ENCODE measurements at places on chromosomes 6 and 20.

DNA sequence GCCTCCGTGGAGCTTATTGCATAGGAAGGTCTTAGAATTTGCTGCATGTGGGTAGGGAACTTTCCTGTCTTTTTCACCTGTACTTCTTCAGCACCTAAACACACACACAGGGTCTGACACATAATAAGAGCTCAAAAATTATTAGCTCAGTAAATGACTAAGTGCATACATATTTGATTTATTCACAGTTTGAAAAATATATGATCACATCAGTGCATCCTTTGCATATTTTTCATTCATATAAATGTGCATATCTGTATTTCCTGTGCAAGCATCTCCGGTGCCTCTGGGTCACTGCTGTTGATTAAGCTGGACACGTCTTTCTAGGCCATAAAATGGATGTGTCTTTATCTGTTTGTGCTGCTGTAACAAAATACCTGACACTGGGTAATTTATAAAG, 234.7 kb downstream of the UST start:
- no peak for DNase-seq

DNA sequence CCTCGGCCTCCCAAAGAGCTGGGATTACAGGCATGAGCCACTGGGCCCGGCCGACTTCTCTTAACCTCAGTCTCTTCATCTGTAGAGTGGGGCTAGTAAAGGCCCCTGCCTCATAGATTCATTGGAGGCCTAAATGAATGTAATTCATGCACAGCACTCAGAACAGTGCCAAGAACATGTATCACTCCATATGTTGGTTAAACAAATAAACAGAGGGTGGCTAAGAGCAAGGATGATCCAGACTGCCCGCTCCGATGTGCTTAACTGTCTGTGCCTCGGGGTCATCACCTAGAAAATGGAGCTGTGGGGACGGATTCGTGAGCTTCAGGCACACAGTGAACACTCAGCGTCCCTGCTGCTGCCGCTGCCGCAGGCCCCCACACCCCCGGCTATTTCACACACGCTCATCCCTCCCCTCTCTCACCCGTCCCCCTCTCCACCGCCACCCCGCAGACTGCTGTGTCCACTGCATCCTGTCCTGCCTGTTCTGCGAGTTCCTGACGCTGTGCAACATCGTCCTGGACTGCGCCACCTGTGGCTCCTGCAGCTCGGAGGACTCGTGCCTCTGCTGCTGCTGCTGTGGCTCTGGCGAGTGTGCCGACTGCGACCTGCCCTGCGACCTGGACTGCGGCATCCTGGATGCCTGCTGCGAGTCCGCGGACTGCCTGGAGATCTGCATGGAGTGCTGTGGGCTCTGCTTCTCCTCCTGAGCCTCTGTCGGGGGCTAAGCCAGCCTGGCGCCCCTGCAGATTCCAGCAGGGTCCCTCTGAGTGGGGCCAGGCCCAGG, 14.8 kb downstream of the MDFI start:
- DNase-seq: no peak

- DNase-seq: no peak
Observed at GRCh38 chr6:41747256-41748101, at the start of gene PGC. TSS of gene PGC (minus strand) at chr6:41747397. CDS start at chr6:41747334, 63 bp downstream.

DNA sequence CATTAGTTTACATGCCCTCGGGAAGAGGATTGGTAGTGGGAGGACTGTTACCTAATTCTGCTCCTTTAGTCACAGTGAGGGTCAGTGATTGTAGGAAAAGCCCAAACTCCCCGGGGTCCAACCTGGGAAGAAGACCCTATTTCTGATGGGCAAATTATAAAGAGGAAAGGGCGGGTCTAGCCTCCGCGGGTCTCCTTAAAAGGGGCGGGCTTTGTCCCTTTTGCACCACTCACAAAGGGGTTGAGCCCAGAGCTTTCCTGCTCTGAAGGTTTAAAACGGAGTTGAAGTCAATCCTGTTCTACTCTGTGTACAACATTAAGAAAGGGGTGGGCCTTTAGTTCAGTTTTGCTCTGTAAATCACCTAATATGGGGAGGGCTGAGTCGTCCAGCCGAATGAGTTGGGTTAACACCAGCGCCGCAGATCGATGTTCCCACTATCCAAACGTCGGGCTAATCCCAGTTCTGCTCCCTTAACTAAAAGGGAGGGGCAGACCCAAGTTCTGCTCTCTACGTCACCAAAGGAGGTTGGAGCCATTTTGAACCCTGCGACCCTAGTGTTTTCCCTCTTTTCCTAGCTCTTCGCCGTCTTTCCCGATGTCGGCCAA, 920 bp upstream of the RNF5 start:
- peak; percentile 21 for DNase-seq

DNA sequence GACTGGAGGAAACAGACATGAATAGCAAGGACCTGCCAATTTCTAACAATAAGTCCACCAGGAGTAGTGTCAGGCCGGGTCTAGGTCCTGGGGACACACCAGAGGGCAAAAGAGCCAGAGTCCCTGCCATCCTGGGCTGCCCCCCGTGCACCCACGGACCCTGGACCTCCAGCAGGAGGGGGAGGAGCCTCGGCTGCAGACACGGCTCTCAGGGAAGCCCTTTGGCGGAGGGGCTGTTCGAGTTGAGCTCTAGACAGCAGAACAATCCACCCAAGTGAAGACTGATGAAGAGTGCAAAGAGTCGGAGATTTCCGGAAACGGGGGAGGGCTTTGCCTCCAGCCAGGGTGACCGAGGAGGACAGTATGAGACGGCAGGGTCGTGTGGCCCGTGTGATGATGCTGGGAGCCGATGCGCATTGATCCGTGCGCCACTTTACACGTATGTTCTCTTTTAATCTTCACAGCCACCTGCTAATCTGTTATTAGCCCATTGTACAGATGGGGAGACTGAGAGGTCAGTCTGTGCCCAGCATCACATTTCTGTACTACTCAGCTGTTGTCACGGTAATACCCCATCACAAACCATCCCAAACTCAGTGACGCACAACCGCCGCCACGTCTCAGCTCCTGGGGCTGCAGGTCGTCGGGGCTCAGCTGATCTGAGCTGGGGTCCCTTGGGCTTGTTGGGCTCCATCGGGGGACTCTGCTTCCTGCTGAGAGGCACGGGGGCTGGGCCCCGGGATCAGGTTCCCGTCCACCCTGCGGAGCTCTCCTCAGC, 502.0 kb downstream of the PREX1 start:
- no peak for DNase-seq

DNA sequence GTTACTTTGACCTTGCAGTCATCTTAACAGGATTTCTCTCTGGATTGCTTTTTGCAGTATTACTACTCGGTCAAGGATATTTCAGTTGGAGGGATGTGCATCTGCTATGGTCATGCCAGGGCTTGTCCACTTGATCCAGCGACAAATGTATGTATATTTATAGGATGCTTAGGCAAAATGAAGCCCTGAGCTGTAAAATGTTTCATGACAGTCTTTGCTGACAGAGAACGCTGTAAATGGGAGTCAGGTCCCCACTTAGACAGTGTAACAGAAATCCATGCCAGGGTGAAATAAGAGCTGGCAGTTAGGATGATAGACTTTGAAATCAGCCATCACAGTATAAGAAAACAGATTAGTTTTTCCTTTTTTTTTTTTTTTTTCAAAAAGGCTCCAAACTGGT, 264.0 kb downstream of the LAMA2 start:
- no peak for DNase-seq

- no peak for DNase-seq
Observed at GRCh38 chr6:88251301-88251700, 85.2 kb upstream of the CNR1 start.

GRCh38 chr20:48257833-48258232, 472.6 kb upstream of the SULF2 start:
- no peak for DNase-seq

DNA sequence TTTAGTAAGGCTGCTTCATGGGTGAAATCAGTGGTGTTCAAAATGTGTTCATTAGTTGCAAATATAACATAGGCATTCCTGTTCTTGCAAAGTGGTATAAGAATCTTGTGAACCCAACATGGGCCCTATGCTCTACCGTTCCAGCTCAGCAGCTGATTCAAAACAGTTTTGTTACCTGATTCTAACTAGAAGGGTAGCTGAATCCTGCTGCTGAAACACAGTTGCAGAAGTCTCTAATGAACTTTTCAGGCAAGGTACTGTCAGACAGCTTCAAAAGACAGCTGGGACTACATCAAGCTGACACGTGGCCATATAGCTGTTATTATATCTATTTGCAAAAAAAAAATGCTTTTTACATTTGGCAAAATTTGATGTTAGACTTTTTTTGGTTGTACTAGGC, 22.7 kb downstream of the THEMIS start:
- no peak for DNase-seq

- DNase-seq: no peak
Observed at GRCh38 chr20:745683-746301, 22.5 kb downstream of the SLC52A3 start.

DNA sequence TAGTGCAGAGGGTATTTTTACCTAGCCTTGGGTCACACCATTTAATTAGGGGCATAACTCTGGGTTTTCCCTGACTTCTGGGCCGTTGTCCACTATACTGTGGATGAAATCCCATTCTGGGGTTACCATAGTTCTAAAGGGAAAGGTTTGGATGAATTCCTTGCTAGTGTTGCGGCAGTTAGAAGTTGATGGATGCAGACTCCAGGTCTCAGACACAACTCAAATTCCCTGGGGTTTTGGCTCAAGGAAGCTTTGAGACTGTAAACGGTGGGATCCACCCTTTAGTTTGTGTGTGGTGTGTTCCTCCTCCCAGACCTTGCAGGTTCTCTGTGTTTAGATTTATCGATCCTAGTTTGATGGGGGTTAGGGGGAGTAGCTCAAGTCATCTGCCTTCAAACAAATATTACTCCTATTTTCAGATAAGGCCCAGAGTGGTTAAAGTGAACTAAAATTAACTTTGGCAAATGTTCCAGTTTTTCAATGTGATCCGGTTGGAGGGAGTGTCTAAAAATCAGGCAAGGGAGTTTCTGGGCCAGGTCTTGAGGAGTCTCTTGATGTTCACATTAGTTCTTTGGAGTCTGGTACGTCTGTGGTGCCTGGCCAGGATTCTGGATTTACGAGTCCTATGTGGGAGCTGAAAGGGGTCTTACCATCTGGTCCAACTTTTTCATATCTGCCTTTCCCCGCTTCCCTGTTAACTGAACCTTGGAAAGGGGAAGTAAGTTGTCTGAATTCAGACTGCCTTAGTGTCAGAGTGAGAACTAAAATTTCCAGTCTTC, 1.5 kb downstream of the RALY start:
- no peak for DNase-seq

DNA sequence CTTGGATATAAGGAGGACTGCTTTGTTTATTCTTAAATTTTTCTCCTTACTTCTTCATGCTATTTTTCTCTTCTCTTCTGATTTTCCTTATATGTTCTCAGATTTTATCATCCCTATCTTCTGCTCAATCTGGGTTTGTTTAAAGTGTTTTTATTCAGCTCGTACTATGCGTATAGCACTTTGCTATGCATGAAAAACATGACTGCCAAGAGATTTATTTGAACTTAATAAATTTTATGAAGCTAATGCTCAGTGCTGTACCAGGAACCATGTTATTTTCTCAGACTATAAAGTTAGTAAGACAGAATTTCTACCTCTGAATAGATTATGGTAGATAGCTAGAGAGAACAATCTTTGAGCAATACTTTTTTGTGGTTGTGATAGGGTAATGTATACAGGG, 305.9 kb downstream of the LAMA2 start:
- no peak for DNase-seq

GRCh38 chr6:107219851-107220250, 104.5 kb upstream of the BEND3 start:
- DNase-seq: no peak

- DNase-seq: no peak
Observed at GRCh38 chr20:58538752-58539151, 23.6 kb upstream of the APCDD1L start.

GRCh38 chr20:37524859-37525708, 2.6 kb downstream of the BLCAP start:
- DNase-seq: no peak

DNA sequence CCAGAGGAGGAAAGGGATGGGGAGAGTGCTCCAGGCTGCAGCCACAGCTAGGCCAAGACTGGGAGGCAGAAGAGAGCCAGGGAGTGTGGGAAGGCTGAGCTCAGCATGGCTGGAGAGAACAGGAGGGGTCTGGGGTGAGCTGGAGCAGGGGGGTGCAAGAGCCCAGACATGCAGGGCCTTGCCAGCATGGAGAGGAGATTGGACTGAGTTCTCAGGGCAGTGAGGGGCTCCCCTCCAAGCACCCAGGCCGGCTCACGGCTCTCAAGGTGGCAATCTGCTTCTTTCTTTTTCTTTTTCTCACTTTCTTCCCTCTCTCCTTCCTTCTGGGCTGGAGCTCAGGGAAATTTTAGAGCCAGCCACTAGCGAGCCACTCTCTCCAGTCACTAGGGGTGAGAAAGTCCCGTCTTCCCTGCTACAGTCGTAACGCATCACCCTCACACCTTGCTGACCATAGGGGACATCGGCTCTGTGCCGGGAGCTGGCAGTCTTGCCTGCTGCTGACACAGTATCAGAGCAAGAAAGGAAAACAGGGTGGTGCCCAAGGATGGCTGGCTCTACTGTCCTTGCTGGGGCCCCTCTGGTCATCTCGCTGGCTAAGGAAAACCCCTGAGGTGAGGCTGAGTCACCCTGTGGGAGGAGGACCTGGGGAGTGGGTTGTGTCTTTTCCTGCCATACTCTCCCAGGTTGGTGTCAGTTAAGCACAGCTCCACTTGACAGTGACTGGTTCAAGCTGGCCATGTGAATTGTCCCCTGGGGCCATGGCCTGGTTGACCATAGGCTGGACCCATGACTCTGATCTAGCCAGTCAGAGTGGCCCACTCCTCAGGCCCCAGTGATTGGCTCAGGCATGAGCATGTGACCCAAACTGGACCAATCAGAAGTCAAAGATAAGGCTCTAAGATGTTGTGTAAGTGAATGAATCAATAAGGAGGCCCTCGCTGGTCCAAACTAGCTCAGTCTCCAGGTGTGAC, 135.1 kb upstream of the PMEPA1 start:
- no peak for DNase-seq

DNA sequence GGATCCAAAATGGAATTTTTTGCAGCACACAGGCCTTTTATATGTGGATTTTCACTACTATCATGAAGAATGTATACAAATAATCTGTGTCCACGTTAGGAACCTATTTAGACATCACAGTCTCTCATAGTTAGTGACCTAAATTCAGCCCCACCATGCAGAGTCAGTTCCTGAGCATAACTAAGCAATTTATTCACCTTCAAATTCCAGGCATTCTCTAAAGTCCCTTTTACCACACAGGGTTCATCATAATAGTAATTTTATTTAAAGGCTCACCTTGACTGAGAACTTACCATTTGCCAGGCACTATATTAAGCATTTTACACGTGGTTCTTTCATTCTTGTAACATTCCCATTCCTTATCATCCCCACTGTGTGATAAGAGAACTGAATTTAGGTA, 353.8 kb downstream of the ARHGAP18 start:
- no peak for DNase-seq

All from activated effector memory CD4-positive, alpha-beta T cell treated with Interleukin-2 at 50 U/mL for 16 hours (primary cell).